ENCODE measurements at places on chromosomes 1 and 21. TPM values are rescaled to one million over a fixed set of nuclear protein-coding genes. Genes with fewer than 3 reads are reported as not detected.

The NUP210L gene
- not detected for total RNA-seq

DNA sequence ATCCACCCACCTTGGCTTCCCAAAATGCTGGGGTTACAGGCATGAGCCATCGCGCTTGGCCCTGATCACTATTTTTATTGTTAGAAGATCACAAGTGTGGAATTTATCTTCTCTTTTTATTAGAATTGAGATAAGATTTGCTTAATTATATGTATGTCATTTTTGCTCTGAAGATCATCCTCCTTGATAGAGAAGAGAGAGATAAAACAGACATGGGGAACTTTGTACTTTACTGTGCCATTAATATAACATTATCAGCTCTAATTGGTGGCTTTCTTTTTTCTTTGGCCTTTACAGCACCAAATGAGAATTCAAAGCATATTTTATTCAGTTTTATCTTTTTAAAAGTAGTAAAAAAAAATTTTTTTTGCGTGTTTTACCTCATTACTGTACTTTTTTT lies 46.8 kb downstream of the SCP2 start:
- DNase-seq, result no peak

DNA sequence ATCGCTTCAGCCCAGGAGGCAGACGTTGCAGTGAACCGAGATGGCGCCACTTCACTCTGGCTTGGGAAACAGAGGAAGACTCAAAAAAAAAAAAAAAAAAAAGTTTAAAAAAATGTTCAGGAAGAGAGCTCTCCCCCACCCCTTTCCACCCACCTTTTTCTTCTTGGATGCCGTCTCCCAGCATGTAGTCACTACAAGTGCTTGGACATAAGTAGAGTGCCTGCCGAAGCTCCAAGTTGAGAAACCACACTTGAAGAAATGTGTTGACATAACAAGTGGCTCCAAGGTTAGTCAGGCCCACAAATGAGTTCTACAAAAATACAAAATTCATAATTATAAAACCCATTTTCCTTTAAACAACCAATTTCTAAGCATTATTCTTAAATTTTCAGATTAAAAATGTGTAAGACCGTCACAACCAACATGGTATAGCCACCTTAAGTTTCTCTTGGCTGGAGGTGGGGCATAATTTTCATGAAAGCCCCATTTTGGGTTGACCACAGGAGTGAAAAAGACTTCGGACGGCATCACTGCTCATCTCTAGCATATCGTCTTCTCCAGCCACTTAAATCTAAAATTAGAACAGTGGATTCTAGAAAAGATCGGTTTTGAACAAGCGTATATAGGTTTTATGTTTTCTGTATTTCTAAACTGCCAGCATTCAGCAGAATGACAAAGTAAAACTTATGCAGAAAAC lies 26.4 kb downstream of the USP48 start:
- peak; percentile 77 for DNase-seq

- no peak for DNase-seq
These were observed 4.1 kb upstream of the TRAF3IP3 start for GRCh38 chr1:209751627-209752231.

- DNase-seq, result peak; percentile 39
These were observed 3.0 kb downstream of the ZC3H12A start for GRCh38 chr1:37477198-37477931.
